Activated T-helper 17 cell treated with anti-CD3 and anti-CD28 coated beads, Interleukin-2, amount 50 U/mL, for 72 hours (primary cell): ENCODE measurements at places on chromosomes 4 and X. TPM values are rescaled to one million over a fixed set of nuclear protein-coding genes. Genes with fewer than 3 reads are reported as not detected.

Gene PAGE4
- total RNA-seq = not detected

Gene TBC1D19
- total RNA-seq = 3.4 TPM

Gene CENPI
- 18.6 TPM for total RNA-seq

Gene DCAF12L1
- not detected for total RNA-seq

Gene NAP1L3
- total RNA-seq = 0.79 TPM

Gene BST1
- total RNA-seq = 0.32 TPM

Gene RAB9B
- 1.3 TPM for total RNA-seq

Gene PLAC8
- 58.9 TPM for total RNA-seq

Gene ANK2
- 0.87 TPM for total RNA-seq

Gene BEX2
- total RNA-seq = 7.4 TPM

Gene TLR3
- total RNA-seq = 0.32 TPM

Gene F8A2
- total RNA-seq = not detected
